Aortic smooth muscle cell (primary cell): ENCODE measurements at places on chromosomes 1 and 21. TPM values are rescaled to one million over a fixed set of nuclear protein-coding genes. Genes with fewer than 3 reads are reported as not detected.

Gene FCRL4
- total RNA-seq = not detected in 2 replicates

Gene LINGO4
- not detected in 2 replicates for total RNA-seq

Gene ADGRL4
- 55.9 and 76.8 TPM in 2 replicates for total RNA-seq

Gene CRYAA
- not detected in 2 replicates for total RNA-seq

Gene KLHL20
- 38.4 and 40.9 TPM in 2 replicates for total RNA-seq

Gene SMG5
- total RNA-seq = 31.1 and 35.0 TPM in 2 replicates

Gene AXDND1
- total RNA-seq = 0.26 and 0.68 TPM in 2 replicates

Gene FCRL3
- total RNA-seq = not detected in 2 replicates

Gene FNDC5
- total RNA-seq = 0.87 and 1.2 TPM in 2 replicates

Gene TFF3
- 0.68 TPM in 1 of 2 replicates, not detected in the other for total RNA-seq

Gene STYXL2
- under 0.01 TPM in 1 of 2 replicates, not detected in the other for total RNA-seq
